K562 (cell line): ENCODE measurements at places on chromosomes 1 and 21. TPM values are rescaled to one million over a fixed set of nuclear protein-coding genes. Genes with fewer than 3 reads are reported as not detected.

GRCh38 chr1:238257018-238257621, 366.4 kb upstream of the ZP4 start:
- H3K27me3 ChIP-seq, result no peaks in the 10 kb centered on the region
- no peaks in the 10 kb centered on the region for H3K4me1 ChIP-seq
- no peaks in the 10 kb centered on the region for H3K36me3 ChIP-seq
- H3K27ac ChIP-seq, result no peak overlapping the region

- no peaks in the 10 kb centered on the region for H3K36me3 ChIP-seq
- H3K27me3 ChIP-seq, result peaks cover 9% of the 10 kb centered on the region; the same call in 2 of the 3 replicates
- H3K27ac ChIP-seq, result no peak overlapping the region
- DNase-seq, result peak; percentile 56
These were observed 52.4 kb upstream of the GPR157 start for GRCh38 chr1:9181176-9181906.

DNA sequence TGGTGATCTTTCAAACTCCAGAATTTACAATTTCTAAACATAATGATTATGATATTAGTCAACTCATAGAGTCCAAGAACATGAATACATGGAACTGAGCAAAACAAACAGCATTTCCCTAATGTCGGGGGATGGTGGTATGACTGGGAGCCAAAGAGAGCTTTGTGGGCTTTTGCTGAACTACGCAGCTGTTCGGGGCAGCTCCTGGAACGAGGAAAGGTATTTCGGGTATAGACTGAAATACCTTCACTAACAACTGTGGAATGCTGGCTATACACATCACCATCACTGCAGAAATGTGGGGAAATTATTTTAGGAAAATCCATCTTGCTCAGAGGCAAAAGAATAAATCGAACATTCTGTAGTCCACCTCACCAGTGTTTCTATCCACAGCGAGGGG, 30.2 kb upstream of the VPS26C start:
- no peak for DNase-seq
- H3K27ac ChIP-seq, result no peak overlapping the region
- no peaks in the 10 kb centered on the region for H3K36me3 ChIP-seq
- no peaks in the 10 kb centered on the region for H3K4me1 ChIP-seq
- H3K4me3 ChIP-seq, result no peak overlapping the region

- H3K27me3 ChIP-seq, result no peaks in the 10 kb centered on the region
- no peak for DNase-seq
- H3K36me3 ChIP-seq, result no peaks in the 10 kb centered on the region
- H3K4me1 ChIP-seq, result no peaks in the 10 kb centered on the region; the same call in 1 of the 3 replicates
These were observed 30.1 kb downstream of the CDKN2C start for GRCh38 chr1:51000160-51000559.

DNA sequence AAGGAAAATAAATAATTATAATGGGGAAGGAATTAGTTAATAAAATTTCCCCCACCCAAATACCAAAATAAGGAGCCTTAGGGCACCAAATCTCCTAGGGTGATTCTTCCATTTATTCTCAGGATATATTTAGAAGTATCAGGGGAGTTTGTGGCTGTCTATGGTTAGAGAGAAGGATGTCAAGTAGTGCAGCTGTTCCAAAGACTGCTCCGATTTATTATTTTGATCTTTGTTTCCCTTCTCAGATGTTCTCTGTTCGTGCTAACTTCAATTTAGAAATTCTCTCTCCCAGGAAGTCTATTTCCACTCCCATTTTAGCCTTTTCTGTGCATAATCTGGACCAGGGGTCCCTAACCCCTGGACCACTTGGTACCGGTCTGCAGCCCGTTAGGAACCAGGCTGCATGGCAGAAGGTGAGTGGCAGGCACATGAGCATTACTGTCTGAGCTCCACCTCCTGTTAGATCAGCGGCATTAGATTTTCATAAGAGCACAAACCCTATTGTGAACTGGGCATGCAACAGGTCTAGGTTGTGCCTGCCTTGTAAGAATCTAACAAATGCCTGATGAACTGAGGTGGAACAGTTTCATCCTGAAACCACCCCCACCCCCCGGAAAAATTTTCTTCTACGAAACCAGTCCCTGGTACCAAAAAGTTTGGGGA, 9.3 kb upstream of the MAST2 start:
- no peak overlapping the region for H3K27ac ChIP-seq
- H3K36me3 ChIP-seq, result no peaks in the 10 kb centered on the region
- H3K4me1 ChIP-seq, result no peaks in the 10 kb centered on the region
- H3K27me3 ChIP-seq, result no peaks in the 10 kb centered on the region
- DNase-seq, result no peak

ETV3 gene
- polyA plus RNA-seq, result 7.2 TPM in 2 replicates
